ENCODE measurements at places on chromosomes 4 and X.

GRCh38 chr4:74583757-74584156 lies 138.8 kb downstream of the AREG start:
- no peak for DNase-seq

DNA sequence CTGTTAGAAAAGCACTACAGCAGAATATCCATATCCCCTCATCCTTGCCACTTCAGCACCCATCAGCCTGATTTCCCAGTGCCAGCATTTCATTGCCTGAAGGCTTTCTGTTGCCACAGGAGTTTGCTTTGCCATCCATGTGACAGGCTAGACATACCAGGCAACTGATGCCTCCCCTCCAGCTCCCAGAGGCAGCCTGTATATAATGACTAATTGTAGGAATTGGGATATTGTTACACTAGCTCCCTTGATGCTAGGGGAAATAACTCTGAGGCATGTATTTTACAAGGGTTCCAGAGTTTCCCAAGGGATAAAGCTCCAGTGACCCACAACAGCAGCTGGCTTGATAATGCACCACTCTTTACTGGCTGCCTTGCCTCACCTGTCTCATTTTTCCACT lies 608.0 kb upstream of the FTHL17 start:
- no peak for DNase-seq

DNA sequence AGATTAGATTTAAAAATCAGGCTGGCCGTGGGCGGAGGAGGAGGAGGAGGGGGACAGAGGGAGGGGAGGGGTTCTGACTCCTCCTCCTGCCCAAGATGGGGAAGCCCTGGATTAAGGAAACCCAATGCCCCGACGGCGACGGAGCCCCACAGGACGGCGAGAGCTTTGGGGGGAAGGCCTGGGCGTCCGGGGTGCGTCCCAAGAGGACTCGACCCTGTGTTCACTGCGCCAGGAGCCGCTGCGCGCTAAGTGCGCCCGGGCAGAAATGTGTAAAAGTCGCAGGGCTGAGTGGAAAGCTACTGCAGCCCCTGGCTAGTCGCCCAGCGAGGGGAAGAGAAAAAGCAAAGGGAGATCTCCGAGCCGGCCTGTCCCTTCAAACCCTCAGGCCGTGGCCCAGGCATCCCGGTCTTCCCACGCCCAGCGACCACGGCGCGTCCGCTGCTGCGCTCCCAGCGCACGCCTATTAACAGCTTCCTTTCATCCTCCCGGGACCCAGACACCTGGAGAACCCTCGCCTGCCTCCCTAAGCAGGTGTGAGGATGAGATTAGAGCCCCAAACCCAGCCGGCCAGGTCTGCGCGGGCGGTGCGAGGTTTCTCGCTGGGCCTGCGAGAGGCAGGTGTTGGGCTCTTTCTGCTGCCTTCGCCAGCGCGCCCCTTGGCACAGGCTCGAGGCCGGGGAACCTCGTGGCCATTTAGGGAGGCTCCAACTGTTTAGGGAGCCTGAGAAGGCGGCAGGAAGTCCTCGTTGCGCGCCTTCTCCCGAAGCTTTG lies 1.4 kb upstream of the RPS6KA3 start:
- no peak for DNase-seq

- DNase-seq = no peak
Observed at GRCh38 chr4:152999346-153000075, 63.4 kb downstream of the FHDC1 start.

DNA sequence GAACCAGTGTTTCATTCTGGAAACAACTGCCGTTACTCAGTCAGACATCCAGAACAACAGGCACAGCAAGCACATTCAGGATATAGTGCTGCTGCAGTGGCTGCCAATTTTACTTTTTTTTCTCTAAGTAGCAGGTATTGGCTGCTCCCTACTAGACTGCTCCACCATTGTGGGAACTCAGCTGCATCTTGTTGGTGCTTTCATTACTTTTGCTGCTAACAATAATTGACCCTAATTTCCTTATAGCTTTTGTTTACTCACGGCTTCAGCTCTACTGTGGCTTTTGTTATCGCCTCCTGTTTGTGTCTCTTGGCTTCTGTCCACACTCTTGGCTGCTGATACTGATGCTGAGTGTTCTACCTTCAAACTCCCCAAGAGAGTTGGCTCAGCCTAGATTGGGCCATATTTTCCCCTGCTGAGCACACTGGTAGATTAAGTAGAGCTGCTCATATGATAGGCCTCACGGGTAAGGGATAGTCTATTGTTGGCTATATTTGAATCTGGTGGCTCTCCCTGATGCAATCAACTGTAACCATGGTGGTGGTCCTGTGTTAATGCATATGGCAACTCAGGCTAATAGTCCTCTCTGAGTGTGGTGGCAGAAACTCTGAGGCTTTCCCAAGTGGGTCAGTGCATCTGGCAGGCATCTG lies 44.5 kb upstream of the IL2 start:
- no peak for DNase-seq

DNA sequence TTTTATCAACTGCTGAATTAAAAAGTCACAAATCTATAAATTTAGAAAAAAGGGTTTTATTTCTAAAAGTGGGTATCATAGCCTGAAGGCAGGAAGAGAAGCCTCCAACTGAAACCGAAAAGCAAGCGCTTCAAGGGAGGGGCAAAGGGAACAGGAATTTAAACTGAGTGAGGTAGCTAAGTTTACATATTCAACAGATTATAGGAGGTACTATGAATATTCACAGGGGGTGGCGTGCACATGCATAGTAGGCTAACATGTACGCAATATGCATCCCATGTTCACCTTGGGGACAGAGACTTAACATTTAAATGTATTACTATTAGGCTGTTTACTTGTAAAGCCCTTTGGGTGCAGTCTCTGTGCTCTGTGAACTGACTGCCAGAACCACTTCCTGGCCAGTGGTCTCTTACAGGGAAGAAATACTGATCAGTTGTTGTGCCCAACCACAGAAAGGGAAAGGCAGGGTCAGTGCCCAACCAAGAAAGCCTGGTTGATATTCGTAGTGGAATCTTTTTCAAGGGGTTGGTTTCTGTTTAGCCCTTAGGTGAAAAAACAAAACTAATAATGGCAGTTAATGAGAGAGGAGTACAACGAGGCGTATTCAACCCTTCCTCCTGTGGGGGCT lies 168.7 kb upstream of the GALNTL6 start:
- no peak for DNase-seq

DNA sequence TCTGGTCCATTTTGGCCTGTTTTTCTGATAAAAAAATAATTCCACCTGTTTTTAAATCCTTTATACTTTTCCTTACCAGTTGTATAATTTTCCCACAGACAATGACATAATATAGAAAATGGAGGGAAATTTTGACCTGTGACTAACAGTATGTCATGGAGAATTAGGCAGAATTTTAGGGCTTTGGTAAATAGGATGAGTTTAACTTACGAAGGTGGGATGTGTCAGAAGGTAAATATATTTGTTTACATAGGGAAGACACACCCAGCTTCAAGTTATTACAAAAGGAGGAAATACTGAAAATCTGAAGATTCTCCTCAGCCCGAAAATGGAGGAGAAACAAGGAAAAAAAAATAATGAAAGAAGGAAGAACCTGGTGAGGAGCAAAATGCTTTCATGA lies 64.6 kb upstream of the PPP3CA start:
- DNase-seq = no peak

DNA sequence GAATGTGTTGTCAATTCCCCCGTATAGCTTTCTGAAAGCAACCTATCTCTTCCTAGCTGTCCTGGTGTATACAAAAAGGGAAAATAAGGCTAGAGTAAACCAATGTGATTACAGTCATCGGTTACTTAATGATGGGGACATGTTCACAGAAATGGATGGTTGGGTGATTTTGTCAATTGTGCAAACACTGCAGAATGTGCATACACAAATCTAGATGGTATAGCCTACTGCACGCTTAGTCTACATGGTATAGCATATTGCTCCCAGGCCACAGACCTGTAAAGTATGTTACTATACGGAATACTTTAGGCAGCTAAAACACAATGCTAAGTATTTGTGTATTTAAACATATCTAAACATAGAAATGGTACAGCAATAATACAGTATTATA lies 5.1 kb downstream of the DTHD1 start:
- DNase-seq = no peak

DNA sequence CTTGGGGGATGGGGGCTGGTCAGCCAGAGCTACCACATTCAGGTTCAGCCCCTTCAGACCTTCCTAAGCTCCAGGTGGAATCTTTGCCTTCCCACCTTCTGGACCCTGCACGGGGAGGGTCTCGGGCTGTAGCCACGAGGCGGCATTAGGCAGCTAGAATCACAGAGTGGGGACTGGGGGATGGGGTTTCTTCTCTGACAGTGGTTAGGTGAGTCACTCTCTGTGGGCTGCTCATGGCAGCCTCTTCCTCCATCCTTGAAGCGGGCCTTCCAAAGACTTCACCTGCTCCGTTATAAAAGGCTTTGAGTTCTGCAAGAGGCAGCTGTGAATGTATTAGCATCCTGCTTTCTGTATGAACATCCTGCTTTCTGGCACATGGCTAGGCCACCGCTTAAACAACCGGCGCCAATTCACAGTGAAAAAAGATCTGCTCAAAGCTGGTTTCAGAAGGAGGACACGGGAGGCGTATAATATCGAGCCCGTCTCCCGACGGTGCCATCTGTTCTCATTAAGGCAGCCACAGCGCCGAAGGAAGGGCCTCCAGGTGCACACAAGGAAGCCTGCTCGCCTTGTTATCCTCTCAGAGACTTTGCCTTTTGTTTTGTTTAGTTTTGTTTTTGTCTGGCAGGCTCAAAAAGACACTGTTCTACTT lies 74.3 kb upstream of the IGFBP7 start:
- no peak for DNase-seq

GRCh38 chr4:100935090-100935489 lies 412.2 kb downstream of the PPP3CA start:
- DNase-seq = no peak

DNA sequence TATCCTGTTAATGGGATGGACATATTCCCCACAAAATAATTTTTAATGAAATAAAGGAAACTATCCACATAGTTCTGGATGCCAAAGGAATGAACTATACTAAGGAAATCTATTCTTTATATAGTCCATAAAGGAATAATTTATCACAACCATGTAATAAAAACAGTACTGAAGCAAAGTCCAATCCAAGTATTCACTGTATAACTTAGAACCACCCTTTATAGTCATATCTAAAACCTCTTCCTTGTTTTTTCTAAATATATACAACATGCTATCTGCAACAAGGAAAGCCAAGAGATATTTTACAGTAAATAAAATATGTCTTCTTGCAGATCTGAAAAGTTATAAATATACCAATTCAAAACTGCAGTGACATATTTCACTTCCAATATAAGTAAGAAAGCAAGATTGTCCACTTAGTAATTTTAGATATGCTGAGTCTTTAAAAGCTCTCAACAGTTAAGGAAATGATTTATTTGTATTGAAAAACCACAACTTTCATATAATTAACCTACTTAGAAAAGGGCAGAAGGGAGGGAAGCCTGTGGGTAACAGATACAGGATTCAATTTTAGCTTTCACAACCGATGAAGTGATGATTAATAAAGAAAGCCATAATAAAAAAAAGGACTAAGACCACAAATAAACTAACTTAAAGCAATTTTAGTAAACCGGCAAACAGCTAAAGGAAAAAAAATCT lies 8.0 kb downstream of the NR3C2 start:
- DNase-seq = no peak

DNA sequence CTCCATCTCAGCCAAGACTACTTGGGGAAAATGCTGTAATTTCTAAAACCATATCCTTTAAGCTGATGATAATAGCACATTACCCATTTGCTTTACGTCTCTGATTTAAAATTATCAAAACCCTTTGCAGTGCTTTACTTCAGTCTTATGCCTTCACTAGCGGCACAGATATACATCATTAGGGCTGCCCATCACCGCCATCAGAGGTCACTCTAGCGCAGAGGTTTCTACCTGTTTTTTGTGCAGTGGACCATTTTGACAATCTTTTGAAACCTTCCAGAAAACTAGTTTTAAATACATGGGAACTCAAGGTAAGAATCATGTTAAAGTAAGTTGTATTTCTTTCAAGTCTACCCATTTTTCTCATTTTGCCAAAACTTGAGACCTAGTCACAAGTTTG lies 592.5 kb downstream of the PPARGC1A start:
- DNase-seq = no peak

GRCh38 chrX:135625995-135626394 lies 87.4 kb upstream of the CT45A1 start:
- DNase-seq = no peak

GRCh38 chrX:12227412-12228041 lies 89.3 kb downstream of the FRMPD4 start:
- no peak for DNase-seq

- DNase-seq = no peak
Observed at GRCh38 chr4:41172786-41173185, 41.6 kb downstream of the APBB2 start.

GRCh38 chr4:174929346-174929745 lies 11.2 kb downstream of the ADAM29 start:
- DNase-seq = no peak

DNA sequence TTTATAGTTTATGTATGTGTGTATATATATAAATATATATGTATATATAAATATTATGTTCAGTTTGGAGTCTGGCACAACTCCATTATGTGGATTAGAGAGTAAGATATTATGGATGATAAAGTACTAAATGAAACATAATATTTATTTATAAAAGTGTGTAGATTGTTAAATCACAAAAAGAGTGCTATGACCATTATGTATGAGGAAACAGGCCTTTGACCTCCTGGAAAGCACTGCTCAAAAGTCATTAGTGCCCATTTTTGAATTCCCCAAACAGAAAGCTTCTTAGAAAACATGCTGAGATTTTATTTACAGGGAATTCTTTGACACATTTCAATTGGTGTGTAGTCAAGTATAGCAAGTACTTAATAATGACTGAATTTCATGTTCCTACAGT lies 391.2 kb downstream of the UNC5C start:
- DNase-seq = no peak

DNA sequence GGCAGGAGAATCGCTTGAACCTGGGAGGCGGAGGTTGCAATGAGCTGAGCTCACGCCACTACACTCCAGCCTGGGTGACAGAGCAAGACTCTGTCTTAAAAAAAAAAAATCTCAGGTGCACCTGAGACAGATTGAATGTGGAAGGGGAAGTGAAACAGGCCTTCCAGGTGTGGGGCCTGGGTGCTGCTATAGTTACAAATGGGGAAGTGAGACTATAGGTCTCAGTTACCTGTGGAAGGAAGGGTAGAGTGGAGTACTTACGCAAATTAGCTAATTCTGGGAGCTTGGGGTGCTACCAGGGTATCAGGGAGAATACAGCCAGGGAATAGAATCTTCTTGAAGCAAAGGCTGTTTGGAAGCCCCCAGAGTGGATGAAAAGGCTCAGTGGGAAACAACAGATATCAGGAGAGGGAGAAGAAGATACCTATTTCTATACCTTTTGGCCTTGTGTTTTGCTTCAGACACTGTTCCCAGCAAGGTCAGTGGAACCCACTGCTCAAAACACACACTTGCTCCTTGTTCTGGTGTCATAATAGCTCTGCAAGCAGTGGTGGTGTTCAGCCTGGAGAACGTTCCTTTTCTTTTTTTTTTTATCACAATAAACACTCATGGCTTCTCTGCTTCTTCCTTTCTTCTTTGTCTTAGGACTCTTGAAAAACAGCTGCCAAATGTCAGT lies 7.0 kb downstream of the CD38 start:
- DNase-seq = no peak

DNA sequence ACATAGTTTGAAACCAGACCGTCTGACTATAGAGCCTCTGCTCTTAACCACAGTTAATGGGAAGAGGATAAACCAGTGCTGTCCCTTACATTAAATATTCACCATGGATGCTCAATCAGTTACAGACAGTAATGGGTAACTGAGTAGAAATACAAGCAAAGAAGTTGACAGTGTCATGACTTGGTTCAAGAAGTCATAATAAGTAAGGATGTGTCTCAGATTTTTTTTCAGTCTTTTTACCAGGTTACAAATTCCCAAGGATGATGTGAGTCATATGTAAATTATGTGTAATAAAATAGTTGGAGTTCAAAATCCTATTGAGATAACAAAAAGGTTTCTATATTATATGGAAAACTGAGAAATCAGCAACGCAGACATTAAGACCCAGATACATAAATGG lies 31.1 kb downstream of the ZCCHC4 start:
- no peak for DNase-seq

All from AG04449 (cell line).